Activated CD4-positive, alpha-beta memory T cell treated with anti-CD3 and anti-CD28 coated beads, Interleukin-2, amount 10 ng/mL, durations not matched to agents 7 days and 5 days (primary cell): ENCODE measurements at places on chromosomes 6 and 20.

DNA sequence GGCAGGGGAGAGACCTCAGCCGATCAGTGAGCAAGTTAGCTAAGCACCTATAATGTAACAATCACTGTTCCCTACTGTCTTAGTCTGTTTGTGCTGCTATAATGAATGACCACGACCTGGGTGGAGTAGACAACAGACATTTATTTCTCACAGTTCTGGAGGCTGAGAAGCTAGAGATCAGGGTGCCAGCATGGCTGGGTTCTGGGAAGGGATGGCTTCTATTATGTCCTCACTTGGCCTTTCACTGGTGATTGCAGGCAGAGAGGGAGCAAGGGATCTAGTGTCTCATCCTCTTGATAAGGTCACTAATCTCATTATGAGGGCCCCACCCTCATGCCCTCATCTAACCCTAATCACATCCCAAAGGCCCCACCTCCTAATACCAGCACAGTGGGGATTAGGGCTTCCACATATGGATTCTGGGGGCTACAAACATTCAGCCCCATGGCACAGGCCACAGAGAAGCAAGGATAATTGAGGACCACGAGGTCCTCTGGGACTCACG lies 162.5 kb downstream of the CD83 start:
- no peak for DNase-seq

DNA sequence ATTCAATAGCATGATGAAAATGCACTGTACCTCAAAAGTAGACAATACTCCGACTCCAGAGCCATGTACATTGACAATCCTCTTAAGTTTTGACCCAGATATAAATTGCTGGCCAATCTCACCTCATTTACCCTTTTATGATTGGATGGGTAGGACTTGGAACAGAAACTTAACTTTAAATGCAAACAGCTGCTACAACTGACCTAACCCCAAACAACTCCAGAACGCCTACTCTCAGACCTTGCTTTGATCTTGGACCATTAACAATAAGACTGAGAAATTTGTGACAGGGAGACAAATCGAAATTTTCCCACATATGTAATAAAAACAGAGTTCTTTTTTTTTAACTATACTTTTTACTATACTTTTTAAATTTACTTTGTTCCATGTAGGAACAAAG lies 200.5 kb upstream of the MCHR2 start:
- DNase-seq, result no peak

GRCh38 chr6:45710304-45710821 lies 305.3 kb downstream of the CLIC5 start:
- peak; percentile 81 for DNase-seq

- no peak for DNase-seq
These were observed 669.2 kb downstream of the PRKN start for GRCh38 chr6:162058281-162058875.

- DNase-seq, result no peak
These were observed 258.6 kb downstream of the FNDC1 start for GRCh38 chr6:159427771-159428170.

- no peak for DNase-seq
These were observed 14.0 kb upstream of the COL10A1 start for GRCh38 chr6:116139917-116140316.

DNA sequence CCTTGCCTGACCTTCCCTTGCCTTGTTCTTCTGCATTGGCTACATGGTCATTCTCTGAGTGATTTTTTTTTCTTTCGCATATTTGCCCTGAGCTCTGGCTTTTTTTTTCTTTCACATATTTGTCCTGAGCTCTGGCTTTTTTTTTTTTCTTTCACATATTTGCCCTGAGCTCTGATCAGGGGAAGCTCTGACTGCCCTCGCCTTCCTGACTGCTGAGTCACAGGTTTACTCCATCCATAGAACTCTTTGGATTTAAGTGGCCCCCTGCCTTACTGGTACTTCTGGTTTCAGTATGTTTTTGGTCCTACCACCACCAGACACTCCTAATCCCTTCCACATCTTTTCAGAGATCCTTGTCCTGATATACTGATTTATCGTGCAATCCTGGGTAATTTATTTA lies 201.1 kb downstream of the OGFRL1 start:
- no peak for DNase-seq

DNA sequence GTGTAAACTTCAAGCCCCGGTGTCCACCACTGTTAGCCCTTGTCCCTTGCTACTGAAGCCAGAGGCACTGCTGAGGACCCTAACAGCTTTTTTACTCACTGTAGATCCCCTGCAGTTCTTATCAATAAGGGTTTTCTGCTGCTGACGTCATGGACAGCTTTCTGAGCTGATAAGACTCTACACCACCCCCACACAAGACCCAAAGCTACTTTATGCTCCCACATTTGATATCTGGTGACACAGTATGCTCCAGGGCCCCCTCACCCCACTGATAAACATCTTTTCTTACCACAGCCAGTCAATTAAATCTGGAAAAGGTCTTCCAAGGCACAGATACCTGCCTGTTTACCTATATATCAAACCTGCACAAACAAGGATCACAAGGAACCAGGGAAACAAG lies 65.3 kb downstream of the NUS1 start:
- no peak for DNase-seq

GRCh38 chr20:17732907-17733521 lies 33.2 kb downstream of the BANF2 start:
- no peak for DNase-seq

DNA sequence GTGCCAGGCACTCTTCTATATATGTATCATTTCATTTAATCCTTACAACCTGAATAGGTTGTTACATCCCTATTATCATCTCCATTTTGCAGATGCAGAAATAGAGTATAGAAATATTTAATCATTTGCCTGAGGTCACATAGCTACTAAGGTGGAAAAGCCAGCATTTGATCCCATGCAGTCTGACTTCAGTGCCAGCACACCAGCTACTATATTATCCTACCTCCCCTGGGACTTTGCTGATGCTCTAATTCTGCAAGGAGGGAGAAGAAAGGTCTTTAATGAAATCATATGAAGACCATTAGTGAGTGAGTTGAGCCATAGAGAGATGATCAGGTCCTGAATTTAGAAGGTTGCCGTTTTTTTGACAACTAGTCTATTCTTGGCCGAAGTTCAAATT lies 53.7 kb downstream of the TOP1 start:
- DNase-seq, result no peak

- DNase-seq, result no peak
These were observed 195.0 kb upstream of the CEP162 start for GRCh38 chr6:84422380-84422968.

GRCh38 chr6:133895573-133896343 lies 6.8 kb downstream of the TCF21 start:
- DNase-seq, result no peak

DNA sequence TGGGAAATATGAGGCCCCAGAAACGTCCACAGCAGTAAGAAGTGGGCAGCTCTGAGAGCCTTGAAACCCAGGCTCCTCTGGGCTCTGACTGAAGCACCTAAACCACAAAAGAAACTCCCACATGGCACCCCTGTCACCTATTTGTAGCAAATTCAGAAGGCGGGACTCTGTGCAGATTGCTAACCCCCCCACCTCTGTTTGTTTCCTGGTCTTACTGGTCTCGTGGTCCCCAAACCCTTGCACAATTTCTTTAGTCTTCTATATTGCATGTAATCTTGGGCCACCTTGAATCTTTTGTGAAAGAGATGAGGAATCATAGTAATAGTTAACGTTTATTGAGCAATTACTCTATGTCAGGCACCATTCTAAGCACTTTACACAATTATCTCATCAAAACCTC lies 154.3 kb downstream of the PREX1 start:
- DNase-seq, result no peak

DNA sequence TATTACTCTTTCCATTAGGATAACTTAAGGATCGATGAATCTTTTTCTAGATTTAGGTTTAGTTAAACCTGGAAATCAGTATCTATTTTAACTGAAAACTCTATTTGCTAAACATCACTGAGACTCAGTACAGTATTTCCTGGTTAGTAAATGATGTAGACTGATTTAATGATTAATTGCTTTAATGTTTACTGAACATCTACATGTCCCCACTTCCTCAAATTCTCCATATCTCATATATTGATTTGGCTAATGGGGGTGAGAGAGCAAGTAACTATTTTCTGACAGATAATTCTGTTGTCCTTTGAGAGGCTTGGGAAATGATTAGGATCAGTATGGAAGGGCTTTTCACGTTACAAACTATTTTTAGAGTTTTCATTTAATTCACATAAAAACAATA lies 10.3 kb downstream of the MKKS start:
- no peak for DNase-seq

DNA sequence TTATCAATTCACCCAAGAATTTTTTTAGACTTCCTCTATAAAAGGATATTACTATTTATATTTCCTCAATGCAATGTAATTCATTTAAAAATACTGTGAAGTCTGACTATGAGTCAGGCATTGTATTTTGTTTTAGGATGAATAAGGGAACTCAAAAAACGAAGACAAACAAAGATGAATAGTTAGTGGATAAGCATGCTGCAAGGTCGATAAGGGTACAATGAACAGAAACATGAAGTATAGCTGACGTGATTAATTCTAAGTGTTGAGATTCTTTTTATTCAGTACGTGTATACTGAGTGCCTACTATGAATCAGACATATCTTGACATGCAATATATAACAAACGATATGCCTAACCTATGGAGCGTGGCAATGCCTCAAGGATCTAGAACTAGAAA lies 105.4 kb downstream of the PDE10A start:
- DNase-seq, result no peak

DNA sequence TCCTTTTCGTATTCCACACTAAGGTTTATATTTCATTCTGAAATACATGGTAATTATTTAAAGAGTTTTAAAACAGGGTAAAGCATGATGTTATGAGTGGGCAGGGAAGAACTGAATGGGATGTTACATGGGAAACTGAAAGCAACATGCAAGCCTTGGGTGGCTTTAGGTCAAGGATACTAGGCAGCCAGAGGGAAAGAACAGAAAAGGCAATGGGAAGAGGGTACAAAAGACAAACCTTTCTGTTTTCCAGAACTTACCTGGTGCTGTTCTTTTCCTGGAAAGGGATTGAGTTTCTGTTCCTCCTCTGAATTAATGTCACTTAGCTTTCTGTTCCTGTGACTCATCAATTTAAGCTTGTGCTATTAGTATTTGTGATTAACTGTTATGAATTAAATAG lies 71.2 kb upstream of the SMIM8 start:
- no peak for DNase-seq

- no peak for DNase-seq
These were observed 143.8 kb downstream of the BTBD3 start for GRCh38 chr20:12061466-12061865.

DNA sequence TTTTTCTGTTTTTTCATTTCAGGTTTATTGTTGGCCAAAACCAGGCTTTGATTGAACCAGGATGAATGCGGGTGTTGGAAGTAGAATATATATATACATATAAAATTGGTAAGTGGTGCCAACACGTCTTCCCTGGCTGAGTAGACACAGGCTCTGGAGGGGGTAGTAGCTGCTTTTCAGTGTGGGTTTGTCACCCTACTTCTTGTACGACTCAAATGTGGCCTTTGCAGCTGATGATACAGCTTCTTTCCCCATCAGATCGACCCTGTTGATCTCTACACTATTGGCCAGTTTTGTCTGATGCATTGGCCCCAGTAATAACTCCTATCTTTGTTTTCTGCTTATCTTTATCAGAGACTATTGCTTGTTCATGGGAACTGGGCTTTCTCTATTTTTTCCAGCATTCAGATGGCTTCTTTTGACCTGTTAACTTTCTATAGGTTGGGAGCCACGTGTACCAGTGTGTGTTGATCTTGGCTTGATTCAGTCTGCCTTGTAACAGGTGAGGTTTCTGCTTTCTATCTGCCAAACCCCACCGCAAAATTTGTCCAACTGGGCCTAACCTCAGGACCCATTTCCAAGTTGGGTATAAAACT lies 2.7 kb upstream of the ZNFX1 start:
- no peak for DNase-seq

GRCh38 chr6:82783587-82784236 lies 281.9 kb downstream of the UBE3D start:
- DNase-seq, result no peak

GRCh38 chr20:64196309-64196708 lies 32.1 kb downstream of the MYT1 start:
- no peak for DNase-seq

- no peak for DNase-seq
These were observed 98.7 kb downstream of the TSHZ2 start for GRCh38 chr20:53070706-53071392.

DNA sequence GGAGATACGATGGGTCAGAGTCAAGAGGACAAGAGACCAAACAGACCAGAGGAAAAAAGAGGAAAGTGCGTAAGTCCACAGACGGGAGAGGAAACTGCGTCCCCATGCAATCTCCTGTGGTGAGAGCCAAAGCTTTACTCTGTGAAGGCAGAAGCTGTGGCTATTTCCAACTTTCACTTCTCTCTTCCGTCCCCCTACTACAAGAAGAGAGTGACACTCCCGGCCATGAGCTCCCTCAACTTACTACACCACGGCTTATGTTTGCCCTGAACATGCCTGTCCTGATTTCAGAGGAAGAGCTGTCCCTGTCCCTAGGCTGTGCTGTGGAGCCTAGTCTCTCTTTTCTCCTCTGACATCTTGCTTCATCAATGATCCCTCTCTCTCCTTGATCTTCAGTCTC lies 11.5 kb upstream of the SSR1 start:
- DNase-seq, result no peak

DNA sequence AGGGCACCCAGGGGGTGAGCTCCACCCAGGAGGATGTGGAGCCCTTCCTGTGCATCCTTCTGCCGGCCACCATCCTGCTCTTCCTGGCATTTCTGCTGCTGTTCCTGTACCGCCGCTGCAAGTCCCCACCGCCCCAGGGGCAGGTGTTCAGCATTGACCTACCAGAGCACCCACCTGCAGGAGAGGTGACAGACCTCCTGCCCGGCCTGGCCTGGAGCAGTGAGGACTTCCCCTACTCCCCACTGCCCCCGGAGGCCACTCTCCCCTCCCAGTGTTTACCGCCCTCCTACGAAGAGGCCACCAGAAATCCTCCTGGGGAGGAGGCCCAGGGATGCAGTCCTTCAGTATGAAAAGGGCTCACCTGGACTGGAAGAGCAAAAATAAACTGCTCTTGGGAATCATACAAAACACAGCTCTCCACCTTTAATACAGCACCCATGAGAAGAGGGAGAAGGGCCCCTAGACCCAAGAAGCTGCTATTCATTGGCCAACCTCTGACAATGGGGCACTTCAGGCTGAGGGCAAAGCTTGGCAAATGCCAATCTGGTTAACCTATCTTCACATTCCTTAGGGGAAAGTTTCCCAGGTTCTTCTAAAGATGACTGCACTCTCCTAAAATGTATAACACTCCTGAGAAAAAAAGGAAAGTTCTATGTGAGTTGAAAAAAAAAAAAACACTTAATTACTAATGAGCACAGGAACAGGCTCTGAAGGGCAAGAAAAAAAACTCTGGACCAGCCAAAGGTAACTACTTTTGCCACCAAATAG lies 5.0 kb downstream of the SMIM28 start:
- no peak for DNase-seq

GRCh38 chr6:33417128-33417902 lies 592 bp downstream of the CUTA start:
- DNase-seq, result peak; percentile 36

DNA sequence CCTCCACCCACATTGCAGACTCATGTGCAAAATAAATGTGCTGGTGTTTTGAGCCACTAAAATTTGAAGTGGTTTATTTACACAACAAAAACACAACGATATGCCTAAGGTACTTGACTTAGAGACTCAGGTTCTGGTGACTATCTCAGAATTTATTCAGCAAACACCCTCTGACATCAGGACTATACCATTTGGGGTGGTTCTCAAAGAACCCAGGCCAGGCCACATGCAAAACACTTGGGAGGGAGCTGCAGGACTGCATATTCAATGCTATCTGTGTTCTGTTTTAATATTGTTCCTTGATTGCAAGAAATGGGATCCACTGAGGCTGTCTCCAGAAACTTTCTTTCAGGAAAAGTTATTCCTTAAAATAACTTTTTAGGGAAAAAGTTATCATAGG lies 91.6 kb downstream of the LINC00237 start:
- DNase-seq, result no peak
